Stimulated activated CD4-positive, alpha-beta T cell treated with anti-CD3 and anti-CD28 coated beads, Interleukin-15, amount 100 ng/mL, for 1 hour (primary cell): ENCODE measurements at places on chromosomes 2 and 18.

GRCh38 chr2:54977149-54977548 lies 73.1 kb downstream of the RTN4 start:
- no peak for DNase-seq

DNA sequence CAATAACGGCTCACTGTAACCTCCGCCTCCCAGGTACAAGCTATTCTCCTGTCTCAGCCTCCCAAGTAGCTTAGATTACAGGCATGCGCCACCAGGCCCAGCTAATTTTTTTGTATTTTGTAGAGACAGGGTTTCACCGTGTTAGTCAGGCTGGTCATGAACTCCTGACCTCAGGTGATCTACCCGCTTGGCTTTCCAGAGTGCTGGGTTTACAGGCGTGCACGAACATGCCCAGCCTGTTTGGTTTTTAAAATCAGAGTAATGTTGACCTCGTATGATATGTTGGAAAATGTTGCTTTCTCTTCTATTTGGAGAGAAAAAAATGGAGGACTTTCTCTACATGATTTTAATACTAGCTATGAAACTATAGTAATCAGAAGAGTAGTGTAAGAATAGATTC lies 386.2 kb downstream of the PTH2R start:
- DNase-seq = no peak

DNA sequence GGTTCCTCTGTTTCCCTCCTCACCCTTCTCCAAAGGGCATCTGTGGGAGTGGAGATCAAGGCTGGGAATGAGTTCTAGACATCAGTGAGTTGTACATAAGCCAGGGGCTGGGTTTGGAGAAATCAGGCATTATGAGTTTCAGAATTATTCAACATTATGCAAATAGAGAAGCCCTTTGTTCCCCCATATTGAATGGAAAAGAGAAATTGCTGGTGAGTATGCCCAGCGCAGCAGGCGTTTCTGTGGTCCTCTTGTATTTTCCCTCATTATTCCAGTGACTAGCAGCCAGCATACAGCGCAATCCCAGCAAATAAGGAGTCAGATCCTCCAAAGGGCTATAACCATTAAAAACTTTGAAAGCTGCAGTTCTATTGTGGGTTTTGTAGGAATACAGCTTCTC lies 94.4 kb downstream of the VWA3B start:
- DNase-seq = no peak

GRCh38 chr18:62327977-62328376 lies 2.9 kb downstream of the TNFRSF11A start:
- DNase-seq = no peak

GRCh38 chr18:45771587-45772480 lies 47.9 kb downstream of the SLC14A1 start:
- no peak for DNase-seq

- DNase-seq = no peak
Measured at GRCh38 chr2:171406044-171406443, 27.7 kb downstream of the METTL8 start.

- DNase-seq = no peak
Measured at GRCh38 chr2:5479265-5479928, 212.8 kb upstream of the SOX11 start.

GRCh38 chr2:179355881-179356280 lies 91.2 kb upstream of the SESTD1 start:
- DNase-seq = no peak

GRCh38 chr2:58541511-58541910 lies 300.4 kb upstream of the FANCL start:
- DNase-seq = no peak

- no peak for DNase-seq
Measured at GRCh38 chr2:224927646-224928173, 114.6 kb downstream of the DOCK10 start.

GRCh38 chr2:149858901-149859634 lies 271.5 kb upstream of the MMADHC start:
- no peak for DNase-seq

DNA sequence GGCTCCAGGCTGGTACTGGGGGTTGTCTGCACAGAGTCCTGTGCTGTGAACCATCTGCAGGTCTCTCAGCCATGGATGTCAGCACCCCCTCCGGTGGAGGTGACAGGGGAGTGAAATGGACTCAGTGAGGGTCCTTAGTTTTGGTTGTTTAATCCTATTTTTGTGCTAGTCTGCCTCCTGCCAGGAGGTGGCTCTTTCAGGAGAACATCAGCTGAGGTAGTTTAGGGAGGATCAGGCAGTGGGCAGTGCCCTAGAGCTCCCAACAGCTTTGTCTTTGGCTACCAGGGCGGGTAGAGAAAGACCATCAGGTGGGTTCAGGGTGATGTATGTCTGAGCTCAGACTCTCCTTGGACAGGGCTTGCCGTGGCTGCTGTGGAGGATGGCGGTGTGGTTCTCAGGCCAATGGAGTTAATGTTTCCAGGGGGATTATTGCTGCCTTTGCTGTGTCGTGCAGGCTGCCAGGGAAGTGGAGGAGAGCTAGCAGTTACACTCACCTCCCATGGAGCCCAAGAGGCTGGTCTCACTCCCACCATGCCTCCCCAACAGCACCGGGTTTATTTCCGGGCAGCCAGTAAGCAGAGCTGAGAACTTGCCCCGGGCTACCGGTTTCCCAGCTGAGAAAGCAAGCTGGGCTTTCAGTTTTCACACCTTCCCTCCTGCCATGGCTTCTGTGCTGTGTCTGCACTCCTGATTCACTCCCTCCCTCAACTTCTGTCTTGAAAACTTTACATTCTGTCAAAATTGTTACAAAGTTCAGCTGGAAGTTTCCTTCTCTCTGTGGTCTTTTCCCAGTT lies 563.4 kb downstream of the XIRP2 start:
- no peak for DNase-seq

DNA sequence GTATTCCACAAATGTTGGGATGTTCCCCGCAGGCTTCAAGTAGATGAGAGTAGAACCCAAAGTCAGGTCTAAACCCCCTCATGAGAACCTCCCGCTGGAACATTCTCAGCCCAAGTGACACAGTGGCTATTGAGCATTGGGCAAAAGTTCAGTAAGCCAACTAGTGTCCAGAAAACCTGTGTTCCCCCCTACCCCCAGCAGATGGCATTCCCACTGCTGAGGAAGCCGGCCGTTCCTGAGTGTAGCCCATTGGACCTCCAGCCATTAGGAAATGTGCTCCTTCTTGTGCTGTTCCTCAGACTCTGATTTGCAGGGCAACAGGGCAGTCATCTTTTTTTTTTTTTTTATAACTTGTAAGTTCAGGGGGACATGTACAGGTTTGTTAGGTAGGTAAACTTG lies 152.1 kb downstream of the NCK2 start:
- no peak for DNase-seq

GRCh38 chr2:166607880-166608279 lies 113.8 kb upstream of the SCN7A start:
- DNase-seq = no peak

DNA sequence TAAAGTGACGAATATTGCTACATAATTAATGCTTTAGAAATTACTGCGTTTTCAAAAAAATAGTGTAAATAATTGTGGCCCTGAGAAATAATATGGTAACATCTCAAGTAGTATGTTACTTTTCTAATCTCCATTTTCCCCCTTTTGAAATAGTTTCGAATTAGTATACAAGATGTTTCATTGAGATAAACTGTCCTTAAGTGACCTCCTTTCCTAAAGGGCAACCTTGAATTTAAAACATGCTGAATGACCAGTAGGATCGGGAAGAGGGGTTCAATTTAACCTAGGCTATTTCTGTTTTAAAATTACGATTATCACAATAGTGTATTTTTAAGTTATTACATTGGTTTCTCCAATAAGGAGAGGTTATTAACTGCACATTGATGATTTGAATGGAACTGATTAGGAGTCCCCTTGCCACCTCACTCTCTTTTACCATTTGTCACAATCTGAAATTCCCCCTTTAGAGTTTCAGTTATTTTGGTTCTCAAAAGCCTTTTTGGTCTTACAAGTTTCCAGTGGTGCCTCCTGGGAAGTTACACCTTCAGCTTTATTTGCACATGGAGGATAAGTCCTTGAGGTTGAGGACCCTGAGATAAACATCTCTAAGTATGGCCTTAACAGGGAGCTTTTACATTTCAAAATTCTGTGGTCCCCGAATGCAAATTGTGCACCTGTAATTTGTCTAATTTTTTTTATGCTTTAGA lies 2.3 kb downstream of the ACTR3 start:
- DNase-seq = no peak

DNA sequence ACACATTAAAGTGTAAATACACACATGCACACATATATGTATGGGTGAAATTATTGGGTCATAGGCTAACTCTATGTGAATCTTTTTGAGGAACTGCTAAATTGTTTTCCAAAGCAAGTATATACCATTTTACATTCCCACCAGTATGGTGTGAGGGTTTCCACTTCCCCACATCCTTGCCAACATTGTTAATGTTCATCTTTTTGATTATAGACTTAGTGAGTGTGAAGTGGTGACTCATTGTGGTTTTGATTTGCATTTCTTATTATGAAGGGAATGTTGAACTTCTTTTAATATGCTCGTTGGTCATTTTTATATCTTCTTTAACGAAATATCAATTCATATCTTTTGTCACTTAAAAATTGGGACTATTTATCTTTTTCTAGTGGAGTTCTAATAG lies 181.8 kb upstream of the GCFC2 start:
- DNase-seq = no peak
